ENCODE measurements at places on chromosomes 12 and 14.
A peak's percentile ranks its signal among the peaks of the same experiment; 100 is the strongest.

GRCh38 chr12:131251336-131252101, 297.8 kb downstream of the ADGRD1 start:
- DNase-seq: no peak

DNA sequence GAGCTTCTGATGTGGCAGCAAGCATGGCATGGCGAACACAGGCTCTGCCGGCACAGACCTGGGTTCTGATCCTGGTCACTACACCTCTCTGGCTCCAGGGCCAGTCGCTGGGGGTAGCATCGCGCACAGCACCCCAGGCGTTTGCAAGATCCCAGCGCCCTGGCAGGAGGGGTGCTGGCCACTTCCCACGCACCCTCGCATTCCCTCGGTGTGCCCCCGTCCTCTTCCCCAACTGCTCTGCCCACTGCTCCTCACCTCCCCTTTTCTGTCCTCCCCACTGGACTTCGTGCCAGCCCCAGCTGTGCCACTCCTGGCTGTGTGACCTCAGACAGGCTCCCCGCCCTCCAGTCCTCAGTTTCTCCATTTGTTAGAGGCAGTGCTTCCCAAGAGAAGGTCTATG, 2.8 kb downstream of the CDK2AP1 start:
- no peak for DNase-seq

DNA sequence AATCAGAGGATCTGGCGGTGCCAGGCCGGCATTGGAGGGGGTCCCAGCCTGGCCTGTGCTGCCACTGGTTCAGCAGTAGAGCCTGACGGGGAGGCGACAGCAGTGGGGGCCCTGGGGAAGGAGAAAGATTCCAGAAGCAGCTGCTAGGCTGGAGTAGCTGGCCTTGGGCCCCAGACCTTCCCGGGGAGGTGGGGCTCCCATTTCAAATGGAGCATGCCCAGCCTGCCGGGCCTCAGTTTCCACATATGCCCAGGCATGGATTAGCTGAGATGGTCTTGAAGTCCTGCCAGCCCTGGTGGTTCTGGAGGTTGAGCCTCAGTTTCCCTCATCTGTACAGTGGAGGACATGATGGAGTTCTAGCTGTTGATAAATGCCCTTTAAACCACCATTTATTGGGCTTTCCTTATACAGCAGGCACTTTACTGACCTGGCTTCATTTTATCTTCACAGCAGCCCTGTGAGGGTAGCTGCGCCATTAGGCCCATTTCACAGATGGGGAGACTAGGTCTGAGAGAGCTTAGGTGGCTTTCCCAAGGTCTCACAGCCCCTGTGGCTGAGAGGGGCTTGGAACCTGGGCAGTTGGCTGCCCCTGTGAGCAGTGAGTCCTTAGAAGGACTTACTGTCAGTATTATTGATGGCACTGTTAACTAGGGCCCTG, 21.8 kb downstream of the SH2B3 start:
- no peak for DNase-seq

DNA sequence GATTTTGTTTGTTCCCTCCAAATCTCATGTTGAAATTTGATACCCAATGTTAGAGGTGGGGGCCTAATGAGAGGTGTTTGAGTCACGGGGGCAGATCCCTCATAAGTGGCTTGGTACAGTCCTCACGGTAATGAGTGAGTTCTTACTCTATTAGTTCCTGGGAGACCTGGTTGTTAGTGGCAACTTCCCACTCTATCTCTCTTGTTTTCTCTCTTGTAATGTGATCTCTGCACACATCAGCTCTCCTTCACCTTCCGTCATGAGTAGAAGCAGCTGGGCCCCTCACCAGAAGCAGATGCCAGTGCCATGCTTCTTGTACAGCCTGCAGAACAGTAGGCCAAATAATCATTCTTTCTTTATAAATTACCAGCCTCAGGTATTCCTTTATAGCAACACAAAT, 29.6 kb upstream of the KCNK10 start:
- DNase-seq: no peak

DNA sequence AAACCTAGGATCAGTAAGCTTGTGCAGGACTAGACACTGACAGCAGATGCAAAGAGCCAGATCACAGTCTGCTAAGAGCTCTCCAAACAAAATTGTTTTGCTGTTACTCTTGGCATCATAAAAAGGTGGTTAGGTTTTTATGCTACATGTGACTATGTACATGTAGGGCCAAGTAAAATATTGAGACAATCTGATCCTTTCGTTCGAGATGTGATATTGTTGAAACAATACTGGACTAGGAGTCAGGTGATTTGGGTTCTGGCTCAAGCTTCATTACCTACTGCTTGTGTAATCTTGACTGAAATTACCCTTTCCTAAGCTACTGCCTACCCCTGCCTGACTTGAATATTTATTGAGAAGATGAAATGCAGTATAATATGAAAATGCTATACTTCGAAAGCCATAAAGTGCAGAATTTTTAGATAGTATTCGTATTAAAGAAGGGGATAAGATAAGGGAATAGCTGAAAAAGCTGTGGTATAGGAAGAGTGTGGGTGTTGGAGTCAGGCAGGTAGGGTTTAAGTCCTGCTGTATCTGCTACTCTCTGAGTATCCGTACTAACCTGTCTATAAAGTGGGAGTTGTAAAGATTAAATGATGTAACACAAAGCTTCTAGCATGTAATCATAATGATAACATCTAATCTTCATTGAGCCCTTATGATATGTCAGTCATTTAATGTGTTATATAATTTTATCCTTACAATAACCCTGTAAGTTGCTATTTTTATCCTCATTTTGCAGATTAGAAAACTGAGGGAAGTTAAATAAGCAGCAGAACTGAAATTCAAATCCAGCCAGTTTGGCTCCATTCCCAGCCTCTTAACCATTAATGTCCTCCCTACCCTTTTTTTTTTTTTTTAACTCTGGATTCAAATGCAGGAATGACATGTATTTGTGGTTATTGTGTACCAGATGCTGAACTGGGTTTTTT, 38.6 kb upstream of the ATF1 start:
- DNase-seq: no peak

- DNase-seq: peak; percentile 67
These were observed 11.6 kb downstream of the FGD6 start for GRCh38 chr12:95205685-95206084.

DNA sequence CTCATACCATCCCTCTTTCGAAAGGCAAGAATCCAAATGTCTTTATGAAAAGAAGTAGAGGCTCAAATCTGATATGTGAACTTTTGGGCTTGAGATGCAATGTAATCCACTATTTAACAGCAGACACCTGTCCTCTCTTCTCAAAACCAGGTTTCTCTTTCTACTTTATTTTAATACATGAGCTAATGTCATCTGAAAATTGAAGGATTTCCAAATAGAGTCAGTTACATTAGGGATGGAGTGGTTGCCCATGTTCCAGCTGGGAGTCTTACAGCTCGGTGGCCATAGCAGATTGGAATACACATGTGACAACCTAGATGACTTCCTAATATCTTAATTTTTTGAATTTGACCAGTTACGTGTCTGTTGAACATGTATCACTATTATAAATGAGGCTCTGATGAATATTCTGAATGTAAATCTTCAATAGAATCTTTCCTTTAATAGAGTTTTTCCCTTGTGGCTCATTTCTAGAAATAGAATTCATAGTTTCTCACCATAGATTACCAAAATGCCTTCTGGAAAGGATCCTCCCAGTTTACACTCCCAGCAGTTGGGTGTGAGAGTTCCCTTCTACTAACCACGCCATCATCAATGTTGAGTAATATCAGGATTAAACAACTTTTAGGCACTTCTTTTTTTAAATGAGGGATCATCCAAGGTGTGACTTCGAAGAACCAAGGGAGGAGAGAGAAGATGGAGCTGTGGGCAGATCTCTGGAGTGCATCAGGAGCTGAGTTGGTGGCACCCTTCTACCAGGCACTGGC, 49.2 kb downstream of the GPR135 start:
- no peak for DNase-seq
